Kidney tubule cell (primary cell): ENCODE measurements at places on chromosomes 2 and 18.

- DNase-seq, result no peak
Measured at GRCh38 chr2:217625557-217626169, 377.1 kb downstream of the TNS1 start.

GRCh38 chr2:74232426-74232825, 34.0 kb downstream of the MTHFD2 start:
- no peak for DNase-seq

DNA sequence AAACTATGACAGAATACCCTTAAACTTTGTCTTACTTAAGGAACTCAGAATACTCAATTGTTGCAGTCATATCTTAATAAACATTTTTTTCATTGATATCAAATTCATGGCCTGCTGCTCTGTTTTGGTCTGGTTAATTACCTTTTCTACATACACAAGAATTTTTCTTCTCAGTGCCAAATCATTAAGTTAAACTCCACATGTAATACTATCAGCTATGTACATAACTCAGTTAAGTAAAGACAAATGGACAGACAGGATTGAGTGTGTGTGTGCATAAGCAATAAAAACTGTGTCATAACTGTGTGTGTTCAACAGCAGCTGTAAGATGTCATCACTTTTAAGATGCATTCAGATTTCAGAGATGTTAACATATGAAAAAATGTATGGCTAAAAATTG, 34.4 kb downstream of the VRK2 start:
- no peak for DNase-seq

GRCh38 chr2:175309799-175310198, 128.3 kb upstream of the ATP5MC3 start:
- DNase-seq, result peak; percentile 11

DNA sequence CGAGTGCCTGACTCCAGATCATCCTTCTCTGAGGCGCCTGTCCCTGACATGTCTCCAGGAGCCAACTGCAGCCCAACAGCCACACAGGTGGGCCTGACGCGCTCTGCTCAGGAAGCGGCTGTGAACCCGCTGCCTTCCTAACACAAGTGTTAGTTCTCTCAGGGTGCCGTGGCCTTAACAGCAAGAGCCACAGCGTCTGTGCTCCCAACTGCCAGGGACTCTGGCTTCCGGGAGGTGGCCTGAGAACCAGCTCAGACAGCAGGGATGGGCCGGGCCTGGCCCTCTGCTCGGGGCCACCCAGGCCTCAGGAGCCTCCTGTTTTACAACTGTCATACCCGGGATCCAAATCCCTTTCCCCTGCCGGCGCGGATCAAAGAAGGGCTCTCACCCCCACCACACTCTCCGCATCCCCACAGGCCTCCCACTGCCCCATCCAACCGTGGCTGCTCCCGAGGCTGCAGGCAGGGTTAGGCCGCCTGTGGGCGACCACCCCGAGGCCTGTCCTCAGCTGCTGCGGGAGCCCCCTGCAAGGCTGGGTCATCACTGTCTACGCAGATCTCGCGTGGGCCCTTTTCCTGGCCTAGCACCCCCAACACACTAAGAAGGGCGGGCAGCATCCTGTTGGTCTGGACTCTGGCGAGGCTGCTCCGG, 114.2 kb upstream of the ZNF236 start:
- no peak for DNase-seq

DNA sequence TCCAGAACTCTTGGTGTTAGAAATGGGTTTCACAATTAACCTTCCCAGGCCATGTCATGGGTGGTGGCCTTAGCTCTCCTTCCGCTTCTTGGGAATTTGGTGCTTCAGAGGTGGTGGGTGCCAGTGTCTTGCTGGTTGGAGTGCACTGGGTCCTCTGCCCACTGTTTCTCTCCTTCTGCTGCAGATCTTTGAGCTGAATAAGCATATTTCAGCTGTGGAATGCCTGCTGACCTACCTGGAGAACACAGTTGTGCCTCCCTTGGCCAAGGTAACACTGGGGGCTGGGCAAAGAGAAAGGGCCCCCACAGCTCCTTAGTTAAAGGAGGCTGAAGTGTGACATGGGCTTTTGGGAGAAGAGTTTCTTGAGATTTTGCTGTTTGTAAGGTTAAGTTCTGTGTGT, 32.0 kb upstream of the PRLH start:
- no peak for DNase-seq

GRCh38 chr2:48527226-48527885, 2.6 kb upstream of the STON1 start:
- no peak for DNase-seq

- DNase-seq, result no peak
Measured at GRCh38 chr2:2086914-2087313, 244.2 kb downstream of the MYT1L start.

GRCh38 chr18:65487569-65487968, 263.2 kb upstream of the CDH7 start:
- no peak for DNase-seq

DNA sequence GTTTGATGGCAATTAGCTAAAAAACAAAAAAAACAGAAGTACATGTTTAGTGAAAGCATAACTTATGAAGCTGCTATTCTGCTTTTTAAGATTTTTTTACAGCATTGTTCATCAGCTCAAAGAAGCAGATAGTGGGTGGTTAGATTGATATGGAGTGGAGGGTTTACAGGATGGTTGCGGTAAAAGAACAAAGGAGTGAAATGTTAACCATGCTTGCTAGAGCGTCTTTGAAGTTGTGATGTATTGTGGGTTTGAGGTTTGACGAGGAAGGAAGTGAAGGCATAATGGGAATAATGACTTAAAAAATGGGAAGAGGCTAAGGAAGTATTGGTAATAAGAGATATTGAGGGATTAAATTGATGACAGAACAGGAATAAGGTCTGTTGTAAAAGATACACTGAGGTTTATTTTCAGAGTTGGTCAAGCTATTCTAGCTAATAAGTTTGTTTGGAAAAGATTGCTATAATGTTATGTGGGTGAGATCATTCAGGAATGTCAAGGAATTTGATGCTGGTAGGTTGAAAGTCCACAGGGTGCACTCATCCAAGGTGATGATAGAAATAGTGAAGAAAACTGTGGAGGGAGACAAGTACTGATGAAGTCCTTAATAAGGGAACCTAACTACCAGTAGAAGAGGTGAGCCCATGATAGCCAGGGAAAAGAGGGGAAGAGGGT, 14.6 kb downstream of the SPOPL start:
- DNase-seq, result peak; percentile 81

GRCh38 chr2:232388324-232388891, 9.9 kb downstream of the ALPP start:
- DNase-seq, result no peak

DNA sequence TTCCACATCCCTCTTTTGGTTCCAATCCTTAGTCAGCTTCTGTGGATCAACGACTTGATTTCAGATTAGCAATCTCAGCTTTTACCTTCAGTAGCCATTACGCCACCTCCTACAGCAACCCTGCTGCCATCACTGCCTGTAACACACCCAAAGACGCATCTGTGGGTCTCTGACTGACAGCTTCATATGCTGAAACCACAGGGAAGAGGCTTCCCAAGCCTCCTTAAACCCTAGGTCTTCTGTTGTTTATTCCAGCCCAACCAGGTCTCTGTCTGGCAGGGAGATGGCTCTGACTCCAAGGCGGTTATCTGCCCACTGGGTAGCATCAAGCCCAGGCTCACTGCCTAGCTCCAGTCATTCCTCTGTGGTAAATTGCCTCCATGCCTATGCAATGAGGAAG, 28.6 kb upstream of the TRIB2 start:
- DNase-seq, result no peak

DNA sequence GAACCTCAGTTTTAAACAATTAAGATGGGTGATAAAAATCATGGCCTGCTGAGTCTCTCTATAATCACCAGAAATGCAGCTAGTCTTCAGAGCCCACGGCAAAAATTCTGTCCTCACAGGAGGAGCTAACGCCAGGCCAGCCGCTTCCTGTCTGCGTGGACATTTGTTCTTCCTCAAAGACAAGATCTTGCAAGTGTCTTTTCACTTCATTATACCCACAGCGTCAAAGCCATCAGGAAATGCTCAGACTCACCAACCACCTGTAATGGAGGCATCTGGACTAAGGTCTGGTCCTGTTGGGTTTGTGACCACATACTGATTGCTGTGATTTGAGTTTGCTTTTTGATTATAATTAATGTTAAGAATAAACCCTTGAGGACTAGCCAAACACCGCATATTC, 473.8 kb upstream of the MC4R start:
- DNase-seq, result no peak

- DNase-seq, result no peak
Measured at GRCh38 chr2:109280804-109281203, 151.8 kb downstream of the SH3RF3 start.

DNA sequence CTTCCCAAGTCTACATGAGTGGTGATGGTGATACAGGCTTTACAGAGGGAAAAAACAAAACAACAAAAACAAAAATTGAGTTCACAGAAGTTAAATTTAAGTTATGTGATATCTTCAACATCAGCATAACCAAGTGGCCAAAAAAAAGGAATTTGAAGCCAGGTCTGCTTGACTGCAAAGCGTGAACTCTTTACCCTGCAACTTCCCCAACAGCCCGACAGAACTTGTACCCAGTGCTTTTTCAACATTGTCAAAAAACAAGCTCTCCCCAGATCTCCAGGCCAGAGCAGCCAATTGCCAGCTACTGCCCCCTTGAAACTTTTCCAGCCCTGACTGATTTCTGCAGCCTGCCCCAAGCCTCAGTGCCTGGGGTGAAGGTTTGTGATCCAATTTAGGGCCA, 76.7 kb downstream of the RNF144A start:
- no peak for DNase-seq

- DNase-seq, result peak; percentile 86
Measured at GRCh38 chr18:31497836-31498573, at the start of gene DSG2. TSS of gene DSG2 (plus strand) at chr18:31498177. CDS start at chr18:31498252, 75 bp downstream.

GRCh38 chr18:63843008-63843407, 44.5 kb upstream of the SERPINB2 start:
- peak; percentile 69 for DNase-seq

- DNase-seq, result peak; percentile 59
Measured at GRCh38 chr2:27370816-27371620, 602 bp downstream of the SNX17 start.
